ENCODE measurements at places on chromosomes 12 and 14.

GRCh38 chr12:132582582-132583410, 27.6 kb downstream of the LRCOL1 start:
- no peak for DNase-seq

DNA sequence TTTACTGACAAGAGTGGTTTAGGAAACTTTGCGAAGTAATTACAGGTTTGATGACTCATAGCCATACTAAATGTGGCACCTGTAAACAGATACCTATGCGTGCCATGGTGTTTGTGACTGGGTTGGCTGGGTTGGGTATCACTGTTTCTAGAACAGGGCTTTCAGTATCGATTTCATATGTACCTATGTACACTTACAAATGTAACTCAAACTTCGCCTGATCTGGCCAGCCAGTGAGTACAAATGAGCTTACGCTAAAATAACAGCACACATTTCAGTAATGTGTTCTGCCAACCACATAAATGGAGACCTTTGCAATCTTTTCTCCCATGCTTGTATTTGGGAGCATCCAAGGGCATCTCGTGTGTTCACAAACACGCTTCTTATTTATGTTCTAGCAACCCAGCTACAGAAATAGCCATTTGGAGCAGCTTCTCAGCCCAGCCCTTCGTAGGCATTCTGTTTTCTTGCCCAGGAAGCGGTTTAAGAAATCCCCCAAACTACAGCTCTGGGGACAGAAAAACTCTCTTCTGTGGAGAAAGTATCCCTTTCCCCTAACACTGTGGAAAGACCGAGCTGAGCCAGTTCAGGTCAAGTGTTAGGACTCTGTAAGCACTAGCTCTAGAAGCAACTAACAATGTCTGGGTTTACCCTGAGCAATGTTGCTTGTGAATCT, 42.3 kb upstream of the MDM1 start:
- no peak for DNase-seq

GRCh38 chr12:19129486-19130223, at the start of gene PLEKHA5:
Gene PLEKHA5, plus strand, starts transcription at chr12:19129733. Its CDS starts 67 bp downstream, at chr12:19129800.
- peak; percentile 50 for DNase-seq

DNA sequence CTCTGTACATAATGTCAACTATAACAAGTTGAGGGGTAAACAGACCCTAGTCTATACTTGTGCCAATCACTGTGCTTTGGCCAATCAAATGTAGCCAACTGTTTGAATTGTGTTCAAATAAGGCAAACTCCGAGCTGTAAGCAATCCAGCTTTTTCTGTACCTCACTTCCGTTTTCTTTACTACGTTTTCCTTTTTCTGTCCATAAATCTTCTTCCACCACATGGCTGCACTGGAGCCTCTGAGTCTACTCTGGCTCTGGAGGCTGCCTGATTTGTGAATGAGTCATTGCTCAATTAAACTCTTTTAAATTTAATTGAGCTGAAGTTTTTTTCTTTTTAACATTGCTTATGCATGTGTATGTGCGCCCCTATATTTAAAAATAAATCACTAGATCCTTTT, 29.7 kb downstream of the CLEC1A start:
- no peak for DNase-seq

DNA sequence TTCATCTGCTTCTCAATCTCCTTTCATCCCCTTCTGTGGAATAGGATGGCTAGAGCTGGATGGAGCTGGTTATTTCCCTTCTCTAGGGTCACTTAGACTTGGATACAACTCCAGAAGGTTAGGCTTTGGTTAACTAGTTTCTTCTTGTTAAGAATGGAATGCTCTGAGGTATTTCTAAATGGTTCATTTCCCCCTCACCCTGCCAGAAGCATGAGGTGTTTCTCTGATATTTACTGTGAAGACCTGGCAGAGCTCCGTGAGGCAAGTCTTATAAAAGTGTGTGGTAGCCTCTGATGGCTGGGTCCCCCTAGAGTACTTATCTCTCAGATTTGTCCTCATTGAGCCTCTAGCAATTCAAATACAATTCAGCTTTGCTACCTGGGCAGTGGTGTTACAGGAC, 207.9 kb downstream of the SLC16A7 start:
- DNase-seq = no peak

GRCh38 chr12:127785986-127786590, 480.9 kb upstream of the TMEM132C start:
- DNase-seq = no peak

GRCh38 chr12:40892528-40892927, 200.3 kb downstream of the CNTN1 start:
- no peak for DNase-seq

- no peak for DNase-seq
These were observed 61.6 kb downstream of the RAD51B start for GRCh38 chr14:67881225-67881624.

- DNase-seq = no peak
These were observed 45.6 kb downstream of the FANCM start for GRCh38 chr14:45181329-45181728.

- DNase-seq = no peak
These were observed 592.7 kb downstream of the ETNK1 start for GRCh38 chr12:23217667-23218066.

GRCh38 chr12:18257251-18257650, 4.1 kb upstream of the PIK3C2G start:
- no peak for DNase-seq

GRCh38 chr12:2431810-2432209, 363.0 kb upstream of the FKBP4 start:
- no peak for DNase-seq

DNA sequence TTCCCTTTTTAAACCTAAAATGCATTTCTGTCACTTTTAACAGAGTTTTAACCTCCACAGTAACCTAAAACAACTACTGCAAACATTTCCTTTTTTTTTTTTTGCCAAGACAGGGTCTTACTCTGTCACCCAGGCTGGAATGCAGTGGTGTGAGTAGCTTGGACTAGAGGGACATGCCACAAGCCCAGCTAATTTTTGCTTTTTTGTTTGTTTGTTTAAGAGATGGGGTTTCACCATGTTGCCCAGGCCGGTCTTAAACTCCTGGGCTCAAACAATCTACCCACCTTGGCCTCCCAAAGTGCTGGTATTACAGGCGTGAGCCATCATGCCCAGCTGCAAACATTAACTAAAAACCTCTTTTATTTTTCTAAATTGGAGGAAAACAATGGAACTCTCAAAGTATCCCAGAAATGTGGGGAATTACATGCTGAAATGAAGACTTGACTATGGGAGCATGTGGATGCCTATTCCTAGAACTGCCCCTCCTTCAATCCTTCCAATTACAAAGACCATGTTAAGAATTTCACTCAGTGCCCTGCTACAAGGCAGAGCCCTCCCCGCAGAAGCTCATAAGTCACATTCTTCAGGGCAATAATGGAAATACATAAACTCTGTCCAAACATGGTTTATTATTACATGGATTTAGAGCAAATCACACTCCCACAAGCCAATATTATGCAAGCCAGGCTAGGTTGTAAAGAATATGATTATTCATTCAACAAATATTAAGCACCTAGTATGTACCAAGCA, 66.9 kb downstream of the C12orf56 start:
- DNase-seq = no peak

- DNase-seq = no peak
These were observed 889 bp upstream of the IFT43 start for GRCh38 chr14:75984674-75985073.

- no peak for DNase-seq
These were observed 95.8 kb downstream of the GLT1D1 start for GRCh38 chr12:128949086-128949485.

DNA sequence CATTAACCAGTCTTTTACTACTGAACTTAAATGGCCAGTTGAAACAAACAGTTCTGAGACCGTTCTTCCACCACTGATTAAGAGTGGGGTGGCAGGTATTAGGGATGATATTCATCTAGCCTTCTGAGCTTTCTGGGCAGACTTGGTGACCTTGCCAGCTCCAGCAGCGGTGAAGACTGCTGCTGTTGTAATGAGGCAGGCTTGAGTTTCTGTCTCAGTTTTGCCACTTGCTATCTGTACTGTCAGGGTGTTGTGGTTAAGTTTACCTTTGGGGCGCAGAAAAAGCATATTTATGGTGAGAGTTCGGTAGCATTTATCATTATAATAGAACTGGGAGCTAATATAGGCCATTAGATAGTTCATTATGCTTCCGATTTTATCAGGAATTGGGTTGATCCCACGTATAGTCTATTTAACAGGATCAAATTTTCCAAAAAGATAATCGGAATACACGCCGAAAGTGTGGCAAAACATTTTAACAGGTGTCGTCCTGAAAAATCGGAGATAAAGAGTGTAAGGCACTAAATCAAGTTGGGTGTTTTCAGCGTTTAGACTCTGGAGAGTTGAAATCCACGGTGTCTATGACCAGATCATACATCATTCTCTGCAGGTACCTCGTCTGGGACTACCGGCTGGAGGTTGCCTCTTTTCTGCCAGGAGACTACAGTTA, 688 bp upstream of the NECAP1 start:
- peak; percentile 17 for DNase-seq

DNA sequence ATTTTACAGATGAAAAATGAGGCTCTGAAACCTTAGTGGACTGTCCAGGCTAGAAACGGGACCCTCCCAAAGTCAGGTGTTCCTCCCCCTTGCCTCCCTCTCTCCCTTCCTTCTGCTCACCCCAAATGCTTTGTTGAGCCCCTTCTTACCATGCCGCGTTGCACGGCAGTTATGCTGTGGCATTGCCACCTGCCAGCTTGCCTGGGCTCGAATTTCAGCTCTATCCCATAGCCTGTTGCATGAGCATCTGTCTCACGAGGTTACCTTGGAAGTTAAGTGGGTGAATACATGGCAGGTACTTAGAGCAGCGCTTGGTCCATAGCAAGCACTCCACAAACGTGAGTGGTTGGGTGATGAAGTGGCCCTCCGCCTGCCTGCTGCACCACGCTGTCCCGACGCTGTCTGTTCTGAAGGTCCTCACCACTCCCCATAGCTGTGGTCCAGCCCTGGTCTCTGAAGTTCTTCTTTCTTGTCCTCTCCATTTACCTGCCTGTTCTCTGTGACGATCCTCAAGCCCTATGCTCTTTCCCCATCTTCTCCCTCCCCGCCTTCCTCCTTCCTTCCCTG, 269.9 kb downstream of the CACNA1C start:
- no peak for DNase-seq

- DNase-seq = no peak
These were observed 9.0 kb downstream of the PHETA1 start for GRCh38 chr12:111359914-111360276.

- DNase-seq = no peak
These were observed 97.2 kb upstream of the KRAS start for GRCh38 chr12:25347716-25348592.

GRCh38 chr12:19186722-19187661, 57.5 kb downstream of the PLEKHA5 start:
- DNase-seq = no peak

- no peak for DNase-seq
These were observed 33.1 kb downstream of the RPS29 start for GRCh38 chr14:49553106-49553505.

GRCh38 chr14:70315942-70316341, 43.5 kb downstream of the COX16 start:
- DNase-seq = no peak

- no peak for DNase-seq
These were observed 23.8 kb downstream of the DNM1L start for GRCh38 chr12:32702946-32703345.

DNA sequence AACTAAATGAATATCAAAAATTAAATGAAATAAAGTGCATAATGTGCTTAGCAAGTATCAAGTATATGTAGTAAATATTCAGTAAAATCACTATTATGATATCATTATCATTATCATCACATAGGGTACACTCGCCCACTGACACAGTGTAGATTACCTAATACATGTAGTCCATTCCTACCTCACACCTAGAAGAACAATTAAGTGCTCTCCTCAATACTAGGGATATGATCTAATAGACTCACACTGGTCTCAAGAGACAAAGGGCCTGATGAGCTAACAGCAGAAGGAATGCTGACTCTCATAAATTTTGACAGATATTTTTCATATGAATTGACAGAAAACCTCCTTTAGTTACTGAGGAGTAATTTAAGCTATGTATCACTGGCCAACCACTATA, 29.1 kb downstream of the FSCB start:
- no peak for DNase-seq

- DNase-seq = no peak
These were observed 89.0 kb upstream of the BCL11B start for GRCh38 chr14:99360774-99361595.

- no peak for DNase-seq
These were observed 11.3 kb upstream of the SLC5A8 start for GRCh38 chr12:101221301-101221700.

GRCh38 chr12:58306266-58307000, 365.1 kb downstream of the ATP23 start:
- DNase-seq = no peak

DNA sequence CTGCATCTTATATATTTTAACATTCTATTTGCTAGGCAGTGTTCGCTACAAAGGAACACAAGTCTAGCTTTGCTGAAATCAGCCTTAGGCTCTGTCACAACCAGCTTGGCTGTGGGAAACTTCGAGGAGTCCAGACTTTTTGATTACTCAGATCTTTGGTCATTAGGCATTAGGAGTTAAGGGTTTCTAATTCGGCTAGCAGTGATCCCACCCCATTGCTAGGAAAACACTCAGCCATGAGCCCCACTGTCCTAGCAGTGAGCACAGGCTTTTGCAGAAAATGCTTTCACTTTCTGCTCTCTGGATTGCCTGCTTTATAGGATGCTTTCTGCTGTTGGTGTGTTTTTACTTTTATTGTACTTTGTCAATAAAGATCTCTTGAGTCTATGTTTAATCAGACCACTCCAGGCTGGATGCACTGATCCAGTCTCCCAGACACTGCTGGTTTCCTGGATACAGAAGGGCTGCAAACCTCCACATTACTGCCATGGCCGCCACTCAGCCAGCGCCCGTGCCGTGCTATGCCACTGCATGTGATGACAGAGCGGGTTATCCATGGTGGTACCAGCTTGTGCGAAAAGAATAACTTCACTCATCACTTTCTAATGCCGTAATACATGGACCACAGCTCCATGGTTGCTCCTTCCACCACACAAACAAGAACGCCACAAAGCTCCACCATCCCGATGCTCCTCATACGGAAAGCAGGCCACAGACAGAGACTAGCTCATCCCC, 41.0 kb upstream of the PYGL start:
- peak; percentile 53 for DNase-seq

- DNase-seq = no peak
These were observed 82.1 kb upstream of the TRAF3 start for GRCh38 chr14:102695167-102695555.

- DNase-seq = no peak
These were observed 148.6 kb upstream of the VASH1 start for GRCh38 chr14:76612654-76613053.
